ENCODE measurements at places on chromosomes 3 and 15.
A peak's percentile ranks its signal among the peaks of the same experiment; 100 is the strongest.

DNA sequence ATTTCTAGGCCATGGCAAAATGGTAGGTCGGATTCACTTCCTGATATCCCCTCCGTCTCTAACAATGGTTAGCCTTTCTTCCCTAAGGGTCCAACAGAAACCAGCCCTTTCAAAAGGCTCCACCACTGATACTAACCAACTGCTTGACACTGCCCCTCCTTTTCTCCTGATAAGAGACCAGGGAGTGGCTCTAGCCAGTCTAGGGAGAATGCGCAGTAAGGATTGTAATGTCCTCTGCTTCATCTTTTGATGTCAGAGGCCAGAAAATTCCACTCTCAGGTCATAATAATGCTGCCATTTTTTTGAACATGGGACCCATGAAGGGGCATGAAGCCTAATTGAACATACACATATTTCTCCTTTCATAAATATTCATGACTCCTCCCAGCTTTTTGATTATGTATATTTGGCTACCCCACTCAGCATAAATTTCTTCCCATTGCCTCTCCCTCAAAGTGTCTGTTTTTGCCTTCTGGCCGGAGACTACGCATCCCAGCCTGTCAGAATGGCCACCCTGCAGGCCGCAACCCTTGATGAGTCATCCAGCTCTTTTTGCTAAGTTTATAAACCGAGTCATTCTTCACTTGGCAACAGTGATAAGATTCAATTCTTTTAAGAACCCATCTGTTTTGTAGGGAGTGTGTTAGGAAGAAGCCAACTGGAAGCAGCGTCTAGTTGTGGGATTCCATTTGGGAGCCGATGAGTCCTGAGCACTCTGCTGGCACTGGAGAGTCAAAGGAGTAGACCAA lies 189.0 kb upstream of the MCTP2 start:
- no peak for DNase-seq

- DNase-seq: no peak
These were observed 5.7 kb downstream of the SLC38A3 start for GRCh38 chr3:50210510-50211367.

- DNase-seq: no peak
These were observed 592 bp downstream of the MOBP start for GRCh38 chr3:39468108-39468436.

GRCh38 chr15:57865294-57865693 lies 158.8 kb downstream of the POLR2M start:
- DNase-seq: no peak

DNA sequence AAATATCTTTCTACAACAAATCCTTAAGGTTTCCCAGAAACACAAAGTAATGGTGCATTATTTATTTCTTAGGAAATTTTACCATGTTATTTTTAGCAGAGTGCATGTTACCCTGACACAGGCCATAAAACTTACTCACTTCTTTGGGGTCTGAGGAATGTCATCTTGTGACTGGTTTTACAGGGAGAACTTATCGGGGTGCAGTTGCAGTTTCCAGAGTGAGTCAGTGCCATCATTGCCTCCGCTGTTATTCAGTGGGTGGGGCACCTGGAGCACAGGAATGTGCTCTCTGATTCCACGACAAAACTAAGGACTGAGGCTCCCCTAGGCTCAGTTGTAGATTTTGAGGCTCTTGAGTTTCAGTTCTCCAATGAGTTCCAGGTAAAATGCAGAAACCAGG lies 11.1 kb upstream of the GREM1 start:
- no peak for DNase-seq

- no peak for DNase-seq
These were observed 37.6 kb upstream of the TP63 start for GRCh38 chr3:189593581-189593980.

DNA sequence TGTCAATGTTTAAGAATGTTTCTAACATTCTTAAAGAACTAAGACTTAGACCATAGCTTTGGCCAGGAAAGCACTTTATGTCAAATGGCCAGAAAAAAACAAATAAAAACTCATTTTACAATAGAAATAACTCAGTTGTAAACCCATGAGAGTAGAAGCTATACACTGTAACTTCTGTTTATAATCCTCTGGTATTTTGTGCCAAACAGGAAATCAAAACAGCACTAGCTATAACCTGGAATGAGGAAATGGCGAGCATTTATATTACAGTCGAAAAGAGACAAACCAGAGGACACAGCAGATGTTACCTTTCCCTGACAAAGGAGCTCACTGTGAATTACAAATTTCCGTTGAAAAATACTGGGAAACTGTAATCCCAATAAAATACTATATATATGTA lies 10.3 kb downstream of the GK5 start:
- no peak for DNase-seq

GRCh38 chr3:45120359-45121158 lies 25.6 kb downstream of the CDCP1 start:
- no peak for DNase-seq

DNA sequence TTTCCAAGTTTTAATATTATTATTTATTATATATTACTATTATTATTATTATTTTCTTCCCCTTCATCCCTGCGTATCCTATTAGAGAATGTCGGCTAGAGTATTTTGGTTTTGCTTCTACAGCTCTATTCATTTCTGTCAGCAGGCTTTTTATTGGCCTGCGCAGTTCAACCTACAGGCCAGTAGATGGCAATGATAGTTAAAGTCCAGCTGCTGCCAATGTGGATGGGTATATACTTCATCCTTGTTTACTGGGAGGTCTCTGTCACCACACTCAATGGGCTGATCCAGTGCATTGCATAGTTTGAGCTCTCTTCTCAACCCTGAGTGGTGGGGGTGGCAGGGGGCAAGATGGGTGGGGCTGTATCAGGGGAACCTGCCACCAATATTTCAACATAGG lies 799.8 kb downstream of the NSUN3 start:
- no peak for DNase-seq

- no peak for DNase-seq
These were observed 135.6 kb upstream of the ABI3BP start for GRCh38 chr3:101128786-101129185.

- DNase-seq: no peak
These were observed 170.2 kb downstream of the SUCNR1 start for GRCh38 chr3:152043620-152044019.

- DNase-seq: no peak
These were observed 80.1 kb downstream of the RSL24D1 start for GRCh38 chr15:55116636-55117035.

GRCh38 chr3:52529376-52530333 lies 4.0 kb downstream of the NT5DC2 start:
- no peak for DNase-seq

DNA sequence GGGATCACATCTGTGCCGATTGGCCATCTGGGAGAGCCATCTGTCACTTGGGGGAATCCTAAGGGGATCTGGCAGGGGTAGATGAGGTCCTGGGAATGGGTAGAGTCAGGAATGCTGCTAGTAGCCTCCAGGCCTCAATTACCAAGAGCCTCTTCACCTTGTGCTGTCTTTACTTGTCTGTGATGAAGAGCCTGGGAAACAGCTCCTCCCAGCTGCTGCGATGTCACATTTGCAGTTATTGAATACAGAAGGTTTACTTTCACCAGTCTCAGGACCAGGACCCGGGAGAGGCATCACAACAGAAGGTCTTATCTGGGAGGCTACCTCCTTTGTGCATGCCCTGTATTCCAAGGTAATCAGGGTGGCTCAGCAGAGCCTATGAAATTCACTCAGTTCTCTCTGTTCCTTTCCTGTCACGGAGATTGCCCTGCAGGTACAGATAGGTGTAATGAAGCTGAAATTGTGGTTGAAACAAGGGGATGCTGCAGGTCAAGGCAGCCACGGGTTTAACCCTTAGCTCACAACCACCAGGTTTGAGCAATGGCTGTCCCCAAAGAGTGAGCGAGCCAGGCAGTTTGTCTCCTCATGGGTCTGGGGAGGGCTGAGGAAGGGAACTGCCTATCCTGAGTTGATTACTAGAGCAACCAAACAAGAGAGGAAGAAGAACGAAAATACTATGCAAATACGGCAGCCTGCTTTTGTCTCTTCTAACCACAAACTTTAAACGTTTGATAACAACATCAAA lies 298.9 kb upstream of the RORA start:
- DNase-seq: no peak

GRCh38 chr3:14601692-14602005 lies 49.9 kb upstream of the CCDC174 start:
- DNase-seq: no peak

- DNase-seq: no peak
These were observed 84.5 kb downstream of the SETD2 start for GRCh38 chr3:47079432-47079831.

- DNase-seq: peak; percentile 89
These were observed 418.3 kb downstream of the OTOL1 start for GRCh38 chr3:161914703-161915417.

- no peak for DNase-seq
These were observed 131.2 kb downstream of the CTNNB1 start for GRCh38 chr3:41330465-41330864.

DNA sequence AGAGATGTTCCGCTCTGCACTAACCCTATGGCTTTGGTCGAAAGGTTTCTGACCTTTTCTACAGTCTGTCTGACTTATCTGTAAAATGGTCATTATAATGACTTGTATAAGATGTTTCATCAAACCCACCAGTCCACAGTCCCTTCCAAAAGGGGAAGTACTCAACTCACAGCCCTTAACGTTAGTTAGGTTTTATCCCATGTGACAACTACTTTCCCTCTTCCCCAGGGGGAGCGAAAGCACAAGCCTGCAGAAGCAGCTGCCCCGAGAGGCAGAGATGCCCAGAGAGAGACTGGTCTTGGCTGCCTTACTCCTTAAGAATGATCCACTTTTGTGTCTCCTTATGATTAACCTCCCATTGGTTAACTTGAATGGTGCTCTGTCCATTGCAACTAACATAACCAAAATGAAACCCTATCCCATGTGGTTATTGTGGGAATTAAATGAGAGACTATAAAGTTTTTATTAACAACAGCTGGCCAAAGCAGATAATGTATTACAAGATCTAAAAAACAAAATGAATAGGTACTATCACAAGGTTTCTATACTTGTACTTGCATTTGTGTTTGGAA lies 6.4 kb downstream of the ASTE1 start:
- no peak for DNase-seq

- DNase-seq: no peak
These were observed 304.7 kb downstream of the SUCLG2 start for GRCh38 chr3:67349551-67350174.

DNA sequence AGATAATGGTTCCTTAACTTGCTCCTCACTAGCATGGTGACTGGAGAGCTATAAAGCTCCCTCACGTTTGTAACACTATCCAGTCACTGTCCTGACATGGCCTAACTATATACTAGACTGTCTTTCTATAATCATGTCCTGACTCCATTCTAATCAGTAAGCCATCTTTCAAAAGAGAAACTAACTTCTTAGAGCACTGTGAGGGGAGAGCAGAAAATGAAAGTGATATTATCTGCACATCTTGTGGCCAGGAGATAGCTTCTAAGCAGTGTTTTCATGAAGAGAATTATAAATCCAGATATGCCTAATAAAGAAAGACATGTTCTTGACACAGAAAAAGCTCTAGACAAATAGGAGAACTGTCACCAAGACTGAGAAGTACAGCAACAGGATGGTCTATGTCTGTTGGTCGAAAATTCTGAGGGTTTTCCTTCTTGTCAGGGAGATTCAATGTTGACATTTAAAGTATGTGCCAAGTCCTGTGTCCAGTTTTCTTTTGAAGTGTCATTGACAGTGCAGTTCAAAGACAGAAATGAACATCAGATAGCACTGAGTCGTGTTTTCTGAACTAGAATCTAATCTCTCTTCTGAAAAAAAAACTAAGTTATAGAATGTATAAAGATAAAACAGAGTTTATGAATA lies 230.6 kb upstream of the PEX5L start:
- no peak for DNase-seq

GRCh38 chr3:53545310-53545995 lies 51.0 kb downstream of the CACNA1D start:
- DNase-seq: no peak

GRCh38 chr15:70535955-70536338 lies 227.4 kb downstream of the UACA start:
- DNase-seq: no peak

DNA sequence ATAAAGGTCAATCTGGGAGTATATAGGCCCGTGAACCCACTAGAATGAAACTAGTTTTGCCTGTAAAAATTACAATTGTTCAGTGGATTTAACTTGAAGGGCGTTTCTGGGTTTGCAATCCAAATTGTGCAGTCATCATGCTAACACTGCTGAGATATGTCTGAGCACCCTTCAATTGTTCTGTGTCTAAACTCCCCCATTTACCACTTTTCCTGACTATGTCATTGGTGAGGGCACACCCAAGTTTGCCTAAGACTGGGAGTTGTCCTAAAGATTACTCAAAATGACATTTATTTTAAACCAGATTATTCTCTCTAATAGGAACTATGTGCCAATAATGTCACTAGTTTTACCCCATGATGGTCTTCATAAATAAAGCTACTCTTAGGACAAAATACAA lies 54.6 kb downstream of the EMC4 start:
- no peak for DNase-seq

- DNase-seq: no peak
These were observed 106.0 kb downstream of the MEX3B start for GRCh38 chr15:81939604-81940440.

DNA sequence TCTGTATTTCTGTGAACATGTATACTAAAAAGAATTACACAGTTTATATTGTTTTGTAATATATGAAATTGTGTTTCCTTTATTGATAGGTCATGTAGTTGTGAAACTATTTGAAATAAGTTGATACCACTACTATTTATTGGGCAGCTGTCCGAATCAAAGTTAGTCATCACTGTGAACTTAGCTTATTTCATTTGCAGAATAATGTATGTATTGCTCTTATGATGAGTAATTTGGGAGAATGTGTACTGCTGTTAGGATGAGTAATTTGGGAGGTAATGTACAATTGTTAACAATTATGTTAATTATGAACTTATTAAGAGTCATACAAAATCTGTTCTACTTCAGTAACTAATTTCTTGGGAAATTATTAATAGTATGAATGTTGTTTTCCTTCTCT lies 22.2 kb downstream of the FXR1 start:
- no peak for DNase-seq

DNA sequence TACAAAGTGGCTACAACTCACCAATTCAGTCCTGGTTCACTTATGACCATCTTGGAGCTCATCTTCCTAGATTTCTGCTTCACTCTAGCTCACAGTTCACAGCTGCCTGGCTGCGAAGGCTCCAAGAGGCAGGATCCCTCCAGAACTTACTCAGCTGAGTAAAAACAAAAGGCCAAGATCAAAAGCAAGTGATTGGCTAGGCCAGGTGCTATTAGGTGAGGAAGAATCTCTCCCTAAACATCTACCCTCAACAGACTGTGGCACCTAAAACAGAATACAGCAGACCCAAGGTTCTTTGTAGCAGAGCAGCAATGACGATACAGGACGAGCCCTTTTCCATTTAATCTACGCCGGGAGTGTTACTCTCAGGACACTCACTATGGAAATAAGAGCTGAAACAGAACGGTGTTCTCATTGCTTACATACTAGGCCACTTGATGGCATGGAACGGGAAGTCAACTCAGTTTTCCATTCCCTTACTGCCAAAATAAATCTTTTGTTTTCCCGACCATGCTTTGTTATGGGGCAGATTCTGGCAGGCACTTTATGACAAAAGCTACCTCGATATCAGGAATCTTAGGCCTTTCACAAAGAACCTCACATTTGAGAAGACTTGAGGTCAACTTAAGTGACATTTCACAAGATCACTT lies 901 bp downstream of the ICE2 start:
- DNase-seq: no peak

- no peak for DNase-seq
These were observed 563.6 kb downstream of the NAALADL2 start for GRCh38 chr3:175422744-175423143.
